ENCODE measurements at places on chromosomes 6 and 20.

GRCh38 chr20:17503301-17504065, 27.7 kb downstream of the BFSP1 start:
- no peak for DNase-seq

DNA sequence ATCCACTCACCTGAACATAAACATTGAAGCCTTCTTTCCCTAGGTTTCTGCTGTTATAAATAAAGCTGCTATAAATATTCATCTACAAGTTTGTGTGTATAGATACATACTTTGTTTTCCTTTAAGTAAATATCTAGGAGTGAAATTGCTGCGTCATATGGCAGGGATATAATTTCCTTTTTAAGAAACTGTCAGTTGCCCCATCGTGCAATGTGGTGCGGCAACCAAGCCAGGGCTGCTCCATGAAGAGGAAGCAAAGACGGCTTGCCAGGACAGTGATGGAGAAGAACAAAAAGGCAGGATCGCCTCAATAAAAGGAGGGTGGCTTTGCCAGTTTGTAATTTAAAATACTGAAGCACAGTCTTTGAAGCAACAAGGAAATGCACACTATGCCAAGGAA, 36.6 kb downstream of the CITED2 start:
- no peak for DNase-seq

- DNase-seq, result no peak
These were observed 70.5 kb upstream of the DUSP22 start for GRCh38 chr6:221531-222349.

DNA sequence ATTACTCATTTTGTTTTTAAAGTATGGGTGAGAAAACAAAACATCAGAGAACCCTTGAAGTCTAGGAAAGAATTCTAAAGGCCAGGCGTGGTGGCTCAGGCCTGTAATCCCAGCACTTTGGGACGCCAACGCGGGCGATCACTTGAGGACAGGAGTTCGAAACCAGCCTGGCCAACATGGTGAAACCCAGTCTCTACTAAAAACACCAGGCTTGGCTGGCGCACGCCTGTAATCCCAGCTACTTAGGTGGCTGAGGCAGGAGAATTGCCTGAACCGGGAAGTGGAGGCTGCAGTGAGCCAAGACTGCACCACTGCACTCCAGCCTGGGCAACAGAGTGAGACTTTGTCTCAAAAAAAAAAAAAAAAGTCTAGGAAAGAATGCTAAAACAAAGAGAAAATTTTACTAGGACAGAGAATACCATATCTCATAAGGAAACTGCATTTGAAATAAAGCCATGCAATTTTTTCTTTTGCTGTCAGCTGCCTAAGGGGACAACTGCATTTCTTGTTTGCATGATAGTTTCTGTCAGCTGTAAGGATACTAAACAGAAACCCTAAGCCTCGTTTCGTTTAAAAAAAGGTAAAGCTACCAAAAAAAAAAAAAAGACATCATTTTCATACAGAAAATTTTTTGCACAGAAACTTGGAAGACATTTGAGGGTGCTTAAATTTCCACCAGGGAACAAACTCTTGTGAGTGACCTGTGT, 32.1 kb downstream of the SMLR1 start:
- DNase-seq, result no peak

DNA sequence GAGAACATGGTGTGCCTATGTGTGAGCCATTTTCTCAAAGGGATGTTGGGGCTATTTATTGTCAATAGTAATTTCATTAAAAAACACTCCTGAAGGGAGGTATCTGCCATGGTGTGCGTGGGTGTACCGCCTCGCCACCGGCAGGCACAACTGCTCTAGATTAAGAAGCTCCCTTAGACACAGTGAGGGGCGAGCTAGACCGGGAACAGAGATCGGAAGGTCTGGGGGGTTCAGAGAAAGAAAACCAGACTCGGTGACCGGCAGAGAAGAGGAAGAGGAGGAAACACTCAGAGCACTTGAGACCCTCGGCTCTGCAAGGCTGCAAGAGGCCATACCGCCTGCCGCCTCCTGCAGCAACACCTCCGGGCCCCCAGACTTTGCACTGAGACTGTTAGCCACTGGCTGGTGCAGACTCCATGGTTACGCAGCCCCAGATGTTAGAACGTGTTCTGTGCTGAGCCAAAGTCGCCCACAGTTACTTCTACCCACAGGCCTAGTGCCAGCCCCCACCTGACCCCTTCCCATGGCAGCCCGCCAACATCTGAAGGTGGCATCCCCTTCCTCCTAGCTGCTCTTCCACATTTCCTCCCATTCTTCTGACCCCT, 18.1 kb downstream of the PXDC1 start:
- DNase-seq, result no peak

- DNase-seq, result no peak
These were observed 175.6 kb downstream of the BMP7 start for GRCh38 chr20:57090590-57091560.

GRCh38 chr6:119109654-119110325, 31.3 kb upstream of the FAM184A start:
- DNase-seq, result no peak

DNA sequence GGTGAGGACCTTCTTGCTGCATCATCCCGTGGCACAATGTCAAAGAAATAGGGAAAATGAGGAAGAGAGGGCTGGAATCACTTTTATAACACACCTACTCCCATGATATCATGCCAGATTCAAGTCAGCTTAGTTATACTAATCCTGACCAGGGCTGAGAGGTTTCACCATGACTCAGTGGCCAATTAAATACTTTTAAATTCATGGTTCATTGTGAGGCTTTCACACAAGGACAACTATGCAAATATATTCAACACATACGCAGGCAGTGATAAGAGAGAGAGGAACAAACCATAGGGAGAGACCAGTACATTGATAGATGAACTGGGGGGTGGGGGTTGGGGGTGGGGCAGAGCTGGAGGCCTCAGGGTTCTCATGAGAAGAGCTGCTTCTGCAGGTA, 313.1 kb downstream of the LRFN2 start:
- DNase-seq, result no peak

GRCh38 chr6:147135211-147135681, 69.0 kb upstream of the STXBP5 start:
- no peak for DNase-seq

GRCh38 chr6:15086348-15087158, 159.3 kb upstream of the JARID2 start:
- no peak for DNase-seq

- DNase-seq, result no peak
These were observed 8.4 kb upstream of the FAM162B start for GRCh38 chr6:116773886-116774285.

DNA sequence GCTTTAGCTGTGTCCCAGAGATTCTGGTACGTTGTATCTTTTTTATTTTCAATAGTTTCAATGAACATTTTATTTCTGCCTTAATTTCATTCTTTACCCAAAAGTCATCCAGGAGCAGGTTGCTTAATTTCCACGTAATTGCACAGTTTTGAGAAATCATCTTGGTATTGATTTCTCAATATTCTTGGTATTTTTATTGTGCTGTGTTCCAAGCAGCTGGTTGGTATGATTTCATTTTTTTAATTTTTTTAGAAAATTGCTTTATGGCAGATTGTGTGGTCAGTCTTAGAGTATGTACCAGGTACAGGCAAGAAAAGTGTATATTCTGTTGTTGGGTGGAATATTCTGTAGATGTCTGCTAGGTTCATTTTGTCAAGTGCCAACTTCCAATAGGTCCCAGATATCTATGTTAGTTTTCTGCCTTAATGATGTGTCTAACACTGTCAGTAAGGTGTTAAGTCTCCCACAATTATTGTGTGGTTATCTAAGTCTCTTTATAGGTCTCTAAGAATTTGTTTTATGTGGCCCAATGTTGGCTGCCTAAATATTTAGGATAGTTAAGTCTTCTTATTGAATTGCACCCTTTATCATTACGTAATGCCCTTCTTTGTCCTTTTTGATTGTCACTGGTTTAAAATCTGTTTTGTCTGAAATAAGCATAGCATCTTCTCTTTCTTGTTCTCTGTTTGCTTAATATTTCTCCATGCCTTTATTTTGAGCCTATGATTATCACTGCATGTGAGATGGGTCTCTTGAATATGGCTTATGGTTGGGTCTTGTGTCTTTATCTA, 366.9 kb upstream of the IRAK1BP1 start:
- DNase-seq, result no peak

- no peak for DNase-seq
These were observed 787 bp upstream of the CARMIL1 start for GRCh38 chr6:25278261-25278913.

- no peak for DNase-seq
These were observed 118.0 kb upstream of the ARID1B start for GRCh38 chr6:156658966-156659821.

- no peak for DNase-seq
These were observed 12.9 kb downstream of the CCDC170 start for GRCh38 chr6:151506761-151507160.

DNA sequence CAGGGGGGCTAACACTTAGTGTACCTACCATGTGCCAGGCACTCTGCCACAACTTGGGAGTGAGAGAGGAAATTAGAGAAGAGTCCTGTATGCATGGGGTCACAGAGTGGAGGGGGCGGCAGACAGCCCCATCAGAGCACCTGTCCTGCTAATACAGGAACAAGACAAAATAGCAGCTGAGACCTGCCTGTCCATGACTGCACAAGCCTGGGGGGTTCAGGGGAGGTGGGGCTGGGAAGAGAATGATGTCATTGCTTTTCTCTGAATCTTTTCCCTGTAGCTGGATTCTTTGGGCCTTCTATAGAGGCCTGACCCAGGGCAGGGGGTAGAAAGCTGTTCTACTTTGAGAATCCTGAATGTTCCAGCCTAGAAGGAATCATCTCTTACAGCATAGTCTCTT, 37.4 kb downstream of the FOXP4 start:
- DNase-seq, result no peak

GRCh38 chr6:1797801-1798200, 188.1 kb downstream of the FOXC1 start:
- no peak for DNase-seq

DNA sequence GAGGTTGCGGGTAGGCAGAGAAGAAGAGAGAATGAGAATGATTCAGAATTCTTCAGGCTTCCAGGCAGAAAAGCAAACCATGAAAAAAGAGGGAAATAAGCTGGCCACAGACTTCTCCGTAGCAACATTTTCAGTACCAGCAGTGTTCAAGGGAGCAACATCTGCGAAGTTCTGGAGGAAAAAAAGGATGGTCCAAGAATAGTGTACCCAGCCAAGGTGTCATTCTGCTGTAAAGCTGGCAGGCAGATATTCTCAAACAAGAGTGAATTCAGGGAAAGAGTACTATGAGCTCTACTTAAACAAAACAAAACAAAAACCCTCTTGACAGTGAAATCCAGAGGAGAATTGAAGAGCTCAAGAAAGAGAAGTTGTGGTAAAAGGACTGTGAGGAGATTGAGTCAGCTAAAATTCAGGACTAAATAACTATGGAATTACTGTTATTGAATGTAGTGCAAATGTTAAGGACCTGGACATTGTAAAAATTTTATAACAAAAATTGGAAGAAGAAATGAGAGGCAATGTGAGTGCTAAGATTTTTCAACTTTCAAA, 86.5 kb downstream of the ATRN start:
- no peak for DNase-seq

DNA sequence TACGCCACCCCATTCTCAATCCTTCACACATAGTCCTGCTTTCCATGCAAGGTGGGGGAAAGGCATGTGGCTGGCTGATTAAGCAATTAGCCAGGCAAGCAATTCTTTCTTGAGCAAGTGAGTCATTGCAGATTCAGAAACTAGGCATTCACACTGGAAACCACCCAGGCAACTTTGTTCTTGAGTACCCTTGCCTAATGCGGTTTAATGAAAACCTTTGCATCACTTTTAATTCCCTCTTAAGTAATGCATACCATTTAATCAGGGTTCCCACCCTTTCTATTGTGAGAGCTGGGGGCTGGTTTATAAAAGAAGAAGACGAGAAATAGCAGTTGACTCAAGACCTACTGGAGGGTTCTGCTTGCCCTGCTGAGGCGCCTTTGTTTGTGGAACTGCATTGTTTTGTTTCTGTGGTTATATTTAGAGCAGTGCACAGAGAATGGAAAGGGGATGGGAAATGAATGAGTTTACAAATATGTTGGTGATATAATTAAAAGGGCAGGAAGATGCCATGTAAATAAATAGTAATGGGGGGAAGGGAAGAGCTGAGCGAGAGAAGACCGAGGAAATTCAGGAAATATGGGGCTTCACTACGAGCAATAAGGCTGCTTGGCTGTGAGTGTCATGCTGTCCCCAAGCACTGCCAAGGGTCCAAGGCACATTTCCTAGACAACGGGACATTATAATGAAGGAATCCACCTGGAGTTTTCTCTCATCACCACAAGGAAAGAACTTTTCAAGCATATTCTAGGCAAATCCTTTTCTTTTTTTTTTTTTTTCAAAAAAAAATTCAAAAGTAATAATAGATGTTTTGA, 48.8 kb upstream of the TSHZ2 start:
- DNase-seq, result no peak

GRCh38 chr6:125717120-125717731, 32.2 kb upstream of the HEY2 start:
- no peak for DNase-seq

- no peak for DNase-seq
These were observed 601.9 kb downstream of the HTR1B start for GRCh38 chr6:76861403-76861802.

DNA sequence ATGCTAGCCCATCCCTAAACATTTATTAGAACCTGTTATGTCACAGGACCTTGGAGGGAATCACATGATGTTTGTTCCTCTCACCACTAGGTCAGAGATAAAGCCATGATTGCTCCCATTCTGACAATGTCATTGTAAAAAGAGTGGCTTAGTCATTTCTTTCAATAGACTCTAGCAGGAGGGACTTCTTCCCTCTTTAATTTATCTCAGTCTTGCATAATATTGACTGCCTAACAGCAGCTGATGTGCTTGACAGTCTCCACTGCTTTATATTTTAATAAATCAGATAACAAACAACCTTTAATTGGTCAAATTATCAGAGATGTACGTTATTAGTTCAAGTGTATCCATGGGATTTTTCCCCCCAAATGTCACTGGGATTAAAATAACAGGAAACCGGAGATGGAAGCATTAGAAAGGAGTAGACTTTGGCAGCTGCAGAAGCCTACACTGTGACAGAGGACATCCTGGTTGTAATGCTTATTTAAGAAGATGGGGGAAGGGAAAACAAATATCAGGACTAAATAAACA, 39.6 kb downstream of the LAMA4 start:
- DNase-seq, result no peak

DNA sequence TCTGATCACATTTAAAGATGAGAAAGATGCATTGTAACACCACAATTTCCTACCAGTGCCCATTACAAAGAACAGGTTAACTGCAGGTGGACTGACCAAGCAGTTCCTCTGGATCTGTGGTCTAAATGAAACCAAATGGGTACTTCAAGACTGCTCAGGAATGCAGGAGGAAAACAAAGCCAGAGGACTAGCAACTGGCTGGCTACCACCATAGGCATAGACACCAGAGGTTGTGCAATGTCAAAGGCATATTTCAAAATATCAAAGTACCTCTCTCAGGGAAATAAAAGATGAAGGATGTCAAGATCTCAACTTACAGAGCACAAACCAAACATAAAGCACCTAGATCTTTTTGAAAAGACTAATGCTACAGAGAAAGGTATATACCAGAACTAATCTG, 65.5 kb downstream of the GMDS start:
- DNase-seq, result no peak

DNA sequence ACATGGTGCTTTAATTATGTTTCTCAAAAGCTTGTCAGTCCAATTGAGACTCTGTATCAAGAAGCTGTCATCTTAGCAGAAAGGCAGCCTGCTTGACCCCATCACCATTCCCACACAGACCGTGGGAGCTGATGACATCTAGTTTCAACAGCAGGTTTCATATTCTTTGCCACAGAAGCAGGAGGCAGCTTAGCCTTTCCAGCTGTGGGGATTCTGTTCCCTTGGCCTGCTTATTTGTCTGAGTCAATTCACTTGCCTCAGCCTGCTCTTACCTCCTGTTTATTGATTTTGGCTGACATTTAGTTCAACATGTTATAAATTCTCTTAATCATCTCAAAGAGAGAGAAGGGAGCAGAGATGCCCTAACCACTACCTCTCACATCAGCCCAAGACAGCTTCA, 527.7 kb downstream of the ADGRB3 start:
- DNase-seq, result no peak

Measured in right atrium auricular region (tissue), 2 donors.